Stimulated activated CD8-positive, alpha-beta memory T cell treated with anti-CD3 and anti-CD28 coated beads, Interleukin-7, amount 100 ng/mL, for 1 hour (primary cell): ENCODE measurements at places on chromosomes 2 and 18.

GRCh38 chr18:11989966-11990380 is 8.7 kb downstream of the IMPA2 start:
- no peak for DNase-seq

DNA sequence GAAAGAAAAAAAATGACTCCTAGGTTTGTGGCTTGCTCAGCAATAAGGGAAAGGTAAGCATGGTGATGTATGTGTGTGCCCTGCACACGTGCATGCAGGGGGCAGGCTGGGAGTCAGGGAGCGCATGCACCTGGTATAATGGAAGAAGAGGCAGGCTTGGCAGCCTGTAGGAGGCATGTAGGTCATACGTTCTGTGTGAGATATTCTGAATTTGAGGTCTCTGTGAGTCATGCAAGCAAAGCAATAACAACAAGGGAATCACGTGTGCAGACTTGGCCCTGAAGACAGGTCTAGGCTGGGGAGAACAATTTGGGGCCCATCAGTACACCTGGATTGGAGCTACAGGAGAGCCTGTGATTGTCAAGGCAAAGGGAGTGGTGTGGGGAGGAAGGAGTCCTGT is 94.5 kb upstream of the TTC39C start:
- no peak for DNase-seq

DNA sequence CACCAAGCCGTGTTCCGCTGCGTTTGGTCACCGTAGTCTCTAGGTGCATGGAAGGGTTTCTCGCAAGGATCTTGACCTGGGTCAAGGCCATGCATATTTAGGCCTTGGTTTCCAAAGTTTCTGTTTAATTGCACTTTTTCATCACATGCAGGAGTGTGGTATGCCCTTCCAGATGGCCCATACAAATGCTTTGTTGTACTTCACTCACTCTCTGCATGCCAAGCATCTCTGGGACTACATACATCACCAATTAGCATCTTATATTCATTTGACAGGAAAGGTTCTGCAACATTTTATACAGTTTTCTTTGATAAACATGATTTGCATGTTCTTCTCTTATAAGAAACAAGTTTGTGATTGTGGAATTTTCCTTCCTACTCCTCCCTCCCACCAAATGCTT is 132.8 kb upstream of the KLHL14 start:
- DNase-seq = no peak

GRCh38 chr2:102872388-102872787 is 110.6 kb downstream of the TMEM182 start:
- DNase-seq = no peak

GRCh38 chr18:57087644-57088376 is 59.1 kb upstream of the BOD1L2 start:
- no peak for DNase-seq

GRCh38 chr18:68995675-68996074 is 197.8 kb downstream of the CCDC102B start:
- no peak for DNase-seq

- DNase-seq = no peak
These were observed 162.0 kb upstream of the MC4R start for GRCh38 chr18:60534538-60534937.

DNA sequence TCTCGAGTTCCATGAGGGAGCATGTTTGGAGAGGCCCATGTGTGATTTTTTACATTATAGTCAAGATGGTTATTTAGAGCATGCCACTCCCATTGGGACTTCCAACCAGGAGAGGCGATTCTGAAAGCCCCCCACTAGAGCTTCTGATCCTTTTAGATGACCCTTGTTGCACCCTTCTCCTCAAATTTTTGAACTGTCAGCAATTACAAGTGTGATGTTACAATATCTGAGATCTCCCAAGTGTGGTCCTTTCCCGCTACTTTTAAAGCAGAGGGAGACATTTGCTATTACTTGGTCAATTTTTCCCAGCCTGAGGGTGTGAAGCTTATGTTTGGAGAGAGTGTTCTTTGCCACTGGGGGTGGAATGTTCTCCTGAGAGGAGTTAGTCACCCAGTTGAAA is 16.7 kb upstream of the PTH2R start:
- no peak for DNase-seq

GRCh38 chr2:1971124-1971523 is 226.8 kb upstream of the PXDN start:
- no peak for DNase-seq

DNA sequence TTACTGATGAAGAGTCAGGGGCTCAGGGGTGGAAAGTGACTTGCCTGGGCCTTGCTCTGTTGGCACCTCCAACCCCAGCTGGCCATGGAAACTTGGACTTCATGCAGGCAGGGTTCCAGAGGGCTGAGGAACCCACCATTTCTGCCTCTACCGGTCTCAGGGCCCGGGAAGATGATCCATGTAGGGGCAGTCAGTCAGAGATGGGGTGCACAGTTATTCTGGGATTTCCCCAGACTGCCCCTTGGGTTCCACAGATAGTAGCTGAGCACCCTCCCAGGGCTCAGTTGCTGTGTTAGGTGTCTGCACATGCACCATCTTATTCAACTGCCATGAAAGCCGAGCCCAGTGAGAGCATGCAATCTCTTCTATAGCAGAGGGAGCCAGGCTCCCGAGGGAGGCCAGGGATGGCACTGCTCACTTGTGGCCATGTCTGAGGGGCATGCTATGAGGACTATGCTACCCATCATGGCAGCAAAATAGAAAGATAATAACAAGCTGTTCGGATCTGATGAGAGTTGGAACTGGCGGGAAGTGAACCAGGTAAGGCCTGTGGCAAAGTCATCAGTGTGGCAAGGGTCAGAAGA is 37.3 kb downstream of the RHOB start:
- no peak for DNase-seq

DNA sequence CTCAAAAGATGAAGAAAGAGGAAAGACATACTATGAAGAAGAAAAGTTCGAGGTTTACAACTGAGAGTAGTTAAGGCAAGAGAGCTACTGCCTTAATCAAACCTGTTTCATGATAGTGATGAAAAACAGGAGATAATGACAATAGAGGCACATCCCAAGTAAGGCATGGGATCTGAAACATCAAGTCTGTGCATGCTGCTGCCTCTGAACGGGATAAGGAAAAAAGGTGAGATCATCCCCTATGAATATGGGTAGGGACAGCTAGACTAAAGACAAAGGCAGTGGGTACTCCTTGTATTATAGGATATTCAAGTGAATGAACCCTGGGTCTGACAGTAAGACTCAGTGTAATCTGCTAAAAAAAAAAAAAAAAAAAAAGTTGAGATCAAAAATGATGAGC is 3.0 kb downstream of the EXOC6B start:
- no peak for DNase-seq

DNA sequence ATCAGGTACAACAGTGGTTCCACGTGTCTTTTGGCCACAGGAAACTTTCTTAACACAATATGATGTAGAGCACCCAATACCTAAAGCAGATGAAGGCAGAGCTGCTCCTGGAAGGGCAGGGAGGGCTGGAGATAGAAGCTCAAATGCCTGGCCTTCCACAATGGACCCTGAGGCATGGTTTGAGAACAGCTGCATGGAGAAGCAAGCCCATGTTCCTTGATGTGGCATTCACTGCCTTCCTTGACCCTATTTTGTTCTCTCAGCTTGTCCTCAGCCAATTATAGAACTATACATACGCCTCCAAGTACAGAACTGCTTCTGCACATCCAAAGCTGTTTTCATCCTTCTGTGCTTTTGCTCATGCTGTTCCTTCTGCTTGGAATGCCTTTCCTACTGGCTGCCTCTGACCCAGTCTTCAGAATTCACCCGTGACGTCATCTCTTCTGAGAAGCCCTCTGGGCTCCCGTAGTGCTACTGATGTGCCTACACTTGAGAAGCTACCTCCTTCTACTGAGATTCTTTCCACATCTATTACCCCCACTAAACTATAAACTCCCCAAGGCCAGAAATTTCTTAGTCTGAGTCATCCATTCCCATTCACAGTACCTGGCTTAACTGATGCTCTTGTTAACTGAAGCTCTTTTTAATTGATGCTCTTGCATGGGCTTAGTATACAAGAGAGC is 69.9 kb downstream of the CHRNA1 start:
- no peak for DNase-seq

DNA sequence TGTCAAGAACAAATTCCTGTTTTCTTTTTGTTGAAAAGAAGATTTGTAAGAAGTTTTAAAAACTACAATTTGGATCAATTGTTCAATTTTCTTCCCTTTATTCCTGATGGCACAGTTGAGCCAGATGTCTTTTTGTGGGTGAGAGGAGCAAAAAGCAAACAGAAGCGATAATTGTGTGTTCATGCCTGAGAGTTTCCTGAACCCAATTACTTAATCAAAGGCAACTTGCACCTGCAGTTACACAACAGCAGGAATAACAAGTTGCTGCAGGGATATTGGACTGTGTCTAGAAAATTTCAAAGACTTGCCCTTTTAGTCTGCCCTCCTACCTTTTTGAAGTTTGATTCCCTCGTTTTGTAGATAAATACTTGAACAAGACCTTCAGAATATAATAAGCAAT is 383.6 kb downstream of the DSEL start:
- DNase-seq = no peak

- DNase-seq = no peak
These were observed 721.2 kb downstream of the GALR1 start for GRCh38 chr18:77970814-77971213.

DNA sequence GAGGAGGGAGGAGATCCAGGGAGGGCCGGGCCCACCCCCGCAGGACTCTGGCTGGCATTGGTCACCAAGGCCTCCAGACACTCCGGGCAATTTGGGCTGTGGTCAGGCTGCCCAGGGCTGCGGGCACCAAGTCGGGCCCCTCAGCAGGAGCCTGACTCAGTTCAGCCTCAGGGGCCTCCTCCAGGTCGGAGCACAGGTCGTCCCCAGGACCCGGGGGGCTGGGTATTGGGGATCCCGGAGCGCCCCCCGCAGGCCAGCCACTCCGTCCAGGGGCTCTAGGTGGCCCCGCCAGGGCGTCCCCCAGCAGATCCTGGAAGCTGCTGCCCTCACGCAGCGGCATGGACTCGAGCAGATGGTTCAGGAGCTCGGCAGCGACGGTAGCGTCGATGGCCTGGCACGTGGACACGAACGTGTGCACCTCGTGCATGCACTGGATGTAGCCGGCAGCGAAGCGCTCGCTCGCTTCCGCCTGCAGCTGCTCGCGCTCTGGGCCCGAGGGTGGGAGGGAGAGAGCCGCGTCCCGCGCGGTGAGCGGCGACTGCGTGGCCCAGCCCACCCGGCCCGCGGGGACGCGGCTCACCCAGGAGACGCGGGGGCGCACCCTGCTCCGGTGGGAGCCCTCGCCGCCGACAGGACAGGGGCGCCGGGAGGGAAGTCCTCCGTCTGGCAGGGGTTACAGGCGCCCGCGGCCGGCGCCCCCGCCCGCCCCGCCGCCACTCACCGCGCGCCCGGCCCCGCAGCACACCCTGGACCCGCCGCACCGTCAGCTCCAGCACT is 884 bp downstream of the HES6 start:
- no peak for DNase-seq

- no peak for DNase-seq
These were observed 143.2 kb downstream of the RHBDD1 start for GRCh38 chr2:226979004-226979403.

DNA sequence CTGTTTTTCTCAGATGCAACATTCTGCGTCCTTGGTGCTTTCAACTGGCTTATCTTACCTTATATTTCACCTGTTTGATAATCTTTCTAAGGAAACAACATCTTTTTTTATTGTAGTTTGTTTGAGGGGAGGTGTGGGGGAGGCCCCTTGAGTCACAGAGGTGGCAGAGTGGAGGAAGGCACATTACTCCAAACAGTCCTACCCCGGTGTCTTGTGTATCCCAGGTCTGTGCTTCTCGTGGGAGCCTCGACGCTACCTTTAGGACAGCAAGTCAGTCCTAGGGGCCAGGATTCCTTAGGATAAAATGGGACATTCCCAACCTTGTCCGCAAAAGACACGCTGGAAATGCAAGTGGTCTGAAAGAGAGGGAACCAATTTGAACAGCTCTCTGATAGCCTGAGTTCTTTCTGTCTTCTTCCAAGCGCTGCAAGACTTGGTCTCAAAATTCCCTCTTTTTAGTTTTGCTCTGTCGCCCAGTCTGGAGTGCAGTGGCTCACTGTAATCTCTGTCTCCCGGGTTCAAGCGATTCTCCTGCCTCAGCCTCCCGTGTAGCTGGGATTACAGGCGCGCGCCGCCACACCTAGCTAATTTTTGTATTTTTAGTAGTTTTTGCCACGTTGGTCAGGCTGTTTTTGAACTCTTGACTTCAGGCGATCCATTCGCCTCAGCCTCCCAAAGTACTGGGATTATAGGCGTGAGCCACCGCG is 4.0 kb downstream of the GATA6 start:
- DNase-seq = no peak

DNA sequence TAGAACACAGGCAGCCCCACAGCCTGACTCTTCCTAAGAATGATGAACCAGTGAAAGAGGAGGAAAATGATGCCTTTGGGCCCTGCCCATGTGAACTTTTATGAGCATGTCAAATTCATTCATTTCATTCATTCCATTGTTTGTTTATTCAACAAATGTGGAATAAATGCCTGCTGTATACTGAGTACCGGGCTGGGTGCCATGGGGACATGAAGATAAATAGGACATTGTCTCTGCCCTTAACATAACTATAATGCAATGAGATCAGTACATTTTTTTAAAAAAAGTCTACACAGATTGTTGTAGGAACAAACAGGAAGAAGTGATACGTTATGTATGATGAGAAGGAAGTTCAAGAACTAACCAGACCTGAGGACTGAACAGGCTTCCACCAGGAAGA is 14.7 kb downstream of the MREG start:
- DNase-seq = no peak

DNA sequence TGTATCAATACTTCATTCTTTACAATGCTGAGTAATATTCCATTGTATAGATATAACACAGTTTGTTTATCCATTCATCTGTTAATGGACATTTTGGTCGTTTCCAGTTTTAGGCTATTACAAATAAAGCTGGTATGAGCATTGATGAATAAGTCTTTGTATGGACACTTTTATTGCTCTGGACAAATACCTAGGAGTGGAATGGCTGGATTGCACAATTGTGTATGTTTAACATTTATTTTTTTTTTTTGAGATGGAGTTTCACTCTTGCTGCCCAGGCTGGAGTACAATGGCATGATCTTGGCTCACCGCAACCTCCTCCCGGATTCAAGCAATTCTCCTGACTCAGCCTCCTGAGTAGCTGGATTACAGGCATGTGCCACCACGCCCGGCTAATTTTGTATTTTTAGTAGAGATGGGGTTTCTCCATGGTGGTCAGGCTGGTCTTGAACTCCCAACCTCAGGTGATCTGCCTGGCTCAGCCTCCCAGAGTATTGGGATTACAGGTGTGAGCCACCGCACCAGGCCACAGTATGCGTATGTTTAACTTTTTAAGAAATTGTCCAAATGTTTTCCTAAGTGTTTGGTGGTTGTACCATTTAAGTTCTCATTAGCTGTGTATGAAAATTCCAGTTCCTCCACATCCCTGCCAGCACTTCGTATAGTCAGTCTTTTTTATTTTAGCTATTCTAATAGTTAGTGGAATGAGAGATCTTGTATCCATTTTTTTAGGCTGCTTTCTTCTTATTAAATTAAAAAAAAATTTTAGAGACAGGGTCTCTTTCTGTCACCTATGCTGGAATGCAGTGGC is 194.9 kb upstream of the HAAO start:
- DNase-seq = no peak

- no peak for DNase-seq
These were observed 78.8 kb upstream of the TFCP2L1 start for GRCh38 chr2:121363632-121364420.
